ENCODE measurements at places on chromosomes 2 and 18.

GRCh38 chr2:236403811-236404210, 139.6 kb upstream of the ASB18 start:
- DNase-seq = no peak

DNA sequence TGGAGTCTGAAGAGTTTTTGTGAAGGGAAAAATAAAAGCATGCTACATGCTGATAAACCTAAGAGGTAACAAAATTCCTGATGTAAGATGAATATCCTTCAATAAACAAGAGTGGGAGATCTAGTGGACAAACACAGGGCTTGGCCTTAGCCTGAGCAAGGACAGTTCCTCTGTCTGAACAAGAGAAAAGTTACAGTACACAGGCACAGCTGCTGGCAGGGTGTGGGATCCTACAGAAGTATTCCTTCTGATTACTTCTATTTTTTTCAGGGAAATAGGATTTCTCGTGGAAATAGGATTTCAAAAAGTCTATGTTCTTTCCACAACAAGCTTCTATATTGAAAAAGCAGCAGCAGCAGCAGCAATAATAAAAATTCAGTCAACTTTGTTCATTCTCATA, 54.1 kb downstream of the NBAS start:
- no peak for DNase-seq

- DNase-seq = no peak
Observed at GRCh38 chr2:112272669-112273068, 2.7 kb upstream of the ZC3H6 start.

DNA sequence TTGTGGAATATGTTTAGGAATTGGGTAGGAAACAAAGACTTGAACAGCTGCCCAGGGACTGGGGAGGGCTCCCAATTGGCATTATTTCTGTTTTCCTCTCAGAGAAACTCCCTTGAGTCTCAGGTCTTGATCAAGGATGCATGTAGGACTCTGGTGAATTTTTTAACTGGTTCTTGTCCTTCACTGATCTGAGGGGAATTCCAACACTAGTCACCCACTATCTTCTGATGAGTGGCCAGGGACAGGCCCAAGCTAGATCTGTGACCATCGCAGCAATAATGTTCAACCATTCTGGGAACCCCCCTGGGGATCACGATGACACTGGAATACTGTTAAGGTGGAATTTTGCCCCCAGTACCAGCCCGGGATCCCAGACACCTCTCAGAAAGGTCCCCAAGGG, 132.0 kb downstream of the SH3BP4 start:
- DNase-seq = no peak

- no peak for DNase-seq
Observed at GRCh38 chr2:28658369-28658768, 93.3 kb upstream of the PPP1CB start.

DNA sequence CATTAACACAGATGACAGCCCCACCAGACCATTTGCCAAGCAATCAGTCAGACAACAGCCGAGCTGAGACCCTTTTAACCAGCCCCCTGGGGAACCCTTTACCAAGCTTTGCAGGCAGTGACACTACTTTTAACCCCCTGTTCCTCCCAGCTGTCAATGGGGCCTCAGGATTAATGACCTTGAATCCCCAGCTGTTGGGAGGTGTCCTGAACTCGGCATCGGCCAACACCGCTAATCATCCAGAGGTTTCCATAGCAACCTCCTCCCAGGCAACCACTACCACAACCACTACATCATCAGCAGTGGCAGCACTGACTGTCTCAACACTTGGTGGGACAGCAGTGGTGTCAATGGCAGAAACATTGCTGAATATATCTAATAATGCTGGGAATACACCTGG, 160.9 kb upstream of the EPC2 start:
- DNase-seq = no peak
